Hematopoietic multipotent progenitor cell treated with erythropoietin and hydrocortisone succinate and interleukin-3 and kit ligand, for 6 days (in vitro differentiated cells): ENCODE measurements at places on chromosomes 3 and 15.

GRCh38 chr15:44261007-44261706, 27.4 kb upstream of the GOLM2 start:
- no peak for DNase-seq

DNA sequence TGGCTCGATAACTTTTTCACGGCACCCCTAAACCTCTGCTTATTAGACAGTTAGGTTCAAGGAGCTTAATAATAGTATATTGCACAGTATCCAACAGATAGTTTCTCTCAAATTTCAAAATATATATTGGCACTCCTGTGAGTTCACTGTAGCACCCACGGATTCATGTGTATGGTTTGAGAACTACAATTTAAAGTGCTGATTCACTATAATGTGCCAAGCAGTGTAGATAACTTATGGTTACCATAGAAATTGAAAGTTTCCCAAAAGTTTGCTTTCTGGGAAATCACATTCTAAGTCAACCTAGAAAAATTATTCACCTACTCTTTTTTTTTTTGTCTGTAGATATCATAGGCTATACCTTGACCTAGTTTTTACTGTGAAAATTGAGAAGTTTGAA, 86.6 kb downstream of the GAP43 start:
- DNase-seq = peak; percentile 16

GRCh38 chr3:40877631-40878463, 321.5 kb upstream of the CTNNB1 start:
- no peak for DNase-seq

DNA sequence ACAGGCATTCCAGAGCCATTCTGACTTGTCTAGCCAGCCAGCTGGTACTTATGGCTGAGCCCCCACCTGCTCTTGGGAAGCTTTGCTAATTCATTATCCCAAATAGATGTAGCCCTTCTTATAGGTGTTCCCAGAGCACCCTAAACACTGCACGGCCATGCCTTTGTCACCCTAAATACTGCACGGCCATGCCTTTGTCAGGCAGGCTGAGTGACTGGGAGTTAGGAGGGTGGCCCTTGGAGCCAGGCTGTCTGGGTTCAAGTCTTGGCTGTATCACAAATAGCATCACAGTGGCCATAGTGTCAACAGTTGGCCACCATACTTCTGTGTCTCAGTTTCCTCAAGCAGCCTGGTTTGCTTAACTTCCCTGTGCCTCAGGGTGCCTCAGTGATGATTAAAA, 292.3 kb downstream of the ADAMTS17 start:
- DNase-seq = no peak

- DNase-seq = no peak
Observed at GRCh38 chr3:45113625-45114050, 32.5 kb downstream of the CDCP1 start.

GRCh38 chr15:94387442-94387841, 156.1 kb downstream of the MCTP2 start:
- DNase-seq = no peak

GRCh38 chr3:184645336-184645735, 66.5 kb downstream of the MAGEF1 start:
- no peak for DNase-seq

DNA sequence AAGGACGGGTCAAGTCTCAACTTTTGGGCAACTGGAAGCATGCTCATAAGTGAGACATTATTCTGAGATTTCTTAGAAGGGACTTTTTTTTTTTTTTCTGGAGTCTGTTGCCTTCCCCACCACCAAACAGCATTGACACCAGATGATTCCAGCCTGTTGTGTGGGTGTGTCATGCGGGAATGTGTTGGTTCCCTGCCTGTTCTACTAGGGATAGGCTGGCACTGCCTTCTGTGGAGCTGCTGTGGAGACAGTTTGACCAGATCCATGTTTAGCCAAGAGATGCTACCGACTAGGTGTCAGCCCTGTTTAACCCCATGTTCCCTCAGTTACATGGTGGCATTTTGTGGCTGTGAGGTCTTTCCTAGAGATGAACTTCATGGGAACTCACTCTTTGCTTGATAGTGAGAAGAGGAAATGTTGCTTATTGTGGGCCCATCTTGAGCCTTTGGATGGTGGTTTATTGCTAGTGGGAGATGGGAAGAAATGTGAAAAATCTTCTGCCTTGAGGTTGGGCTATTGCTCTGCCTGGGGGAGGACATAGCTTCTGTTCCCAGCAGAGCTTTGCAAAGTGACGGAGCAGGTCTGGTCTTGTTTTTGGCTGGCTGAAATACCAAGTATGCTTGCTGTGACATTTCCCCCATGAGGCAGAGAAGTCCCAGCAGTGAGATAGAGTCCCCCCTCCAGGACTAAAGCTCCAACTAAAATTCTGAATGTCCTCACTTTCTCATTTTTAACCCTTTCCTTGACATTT, 31.3 kb downstream of the TRAK1 start:
- no peak for DNase-seq

DNA sequence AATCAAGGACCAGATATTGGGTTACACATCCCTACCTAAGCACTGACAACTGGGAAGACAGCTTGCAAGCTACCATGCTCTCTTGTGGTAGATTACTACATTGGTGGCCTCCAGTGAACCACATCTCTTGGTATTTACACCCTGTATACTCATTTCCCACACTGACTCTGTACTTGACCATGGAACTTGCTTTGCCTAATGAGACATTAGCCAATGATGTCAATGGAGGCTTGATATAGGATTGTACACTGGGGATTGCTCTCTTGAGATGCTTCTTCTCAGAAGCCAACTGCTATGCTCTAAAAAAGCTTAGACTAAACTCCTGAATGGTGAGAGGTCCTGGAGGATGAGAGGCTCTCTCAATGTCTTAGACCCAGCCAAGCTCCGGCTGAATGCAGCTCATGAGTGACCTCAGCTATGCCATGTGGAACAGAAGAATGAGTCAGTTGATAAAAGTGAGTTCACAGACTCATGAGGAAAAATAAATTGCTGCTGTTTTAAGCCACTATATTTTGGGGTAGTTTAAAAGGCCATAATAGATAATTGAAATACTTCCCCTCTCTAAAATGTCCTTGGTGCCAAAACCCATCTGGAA, 61.5 kb upstream of the GALNT15 start:
- DNase-seq = no peak

GRCh38 chr3:79041621-79042020, 726.2 kb downstream of the ROBO1 start:
- no peak for DNase-seq

DNA sequence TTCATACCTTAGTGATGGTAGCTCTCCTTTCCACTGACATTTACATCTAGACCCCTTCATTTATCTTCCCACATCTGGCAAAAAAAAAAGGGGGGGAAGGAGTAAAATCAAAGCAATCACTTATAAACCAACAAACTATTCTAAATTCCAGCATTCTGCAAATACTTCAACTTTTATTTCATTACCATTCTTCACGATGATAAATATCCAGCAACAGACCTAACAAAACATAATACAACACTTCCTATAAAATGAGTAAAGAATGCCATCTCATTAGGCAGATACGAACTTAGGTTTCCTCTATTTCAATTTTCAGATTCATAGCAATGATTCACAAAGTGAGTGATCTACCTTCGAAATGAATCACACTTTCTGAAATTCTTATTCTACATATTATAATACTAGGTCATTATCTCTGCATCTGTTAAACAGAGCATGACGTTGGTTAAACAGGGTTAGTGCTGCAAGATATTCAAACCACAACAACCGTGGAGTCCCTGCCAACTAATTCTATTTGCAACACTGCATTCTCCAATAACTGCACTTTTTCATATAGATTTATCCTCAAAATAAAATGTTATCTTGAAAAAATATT, at the start of gene LRRFIP2:
LRRFIP2 (minus strand) TSS at position 51 of the 595 bp plus-strand sequence. CDS start 25,599 bp downstream, outside the sequence.
- peak; percentile 80 for DNase-seq

DNA sequence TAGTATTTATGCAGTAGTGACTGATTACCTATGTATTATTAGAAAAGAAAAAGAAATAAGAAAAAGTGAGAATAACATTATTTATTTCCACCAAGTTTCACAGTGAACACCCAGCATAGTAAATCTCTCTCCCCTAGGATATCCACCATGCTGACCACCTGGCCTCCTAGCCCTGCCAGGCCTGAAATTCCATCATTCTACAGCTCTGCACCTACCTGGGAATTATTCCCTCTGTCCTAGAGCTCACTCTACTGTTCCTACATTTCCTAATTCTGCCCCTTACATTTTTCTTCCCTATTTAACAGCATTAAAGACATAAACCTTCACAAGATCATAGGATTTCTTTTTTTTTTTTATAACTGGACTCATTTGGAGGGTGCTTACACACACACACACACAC, 525.3 kb upstream of the PPP2R3A start:
- no peak for DNase-seq

- DNase-seq = no peak
Observed at GRCh38 chr3:137062250-137062649, 104.5 kb downstream of the IL20RB start.

- no peak for DNase-seq
Observed at GRCh38 chr3:36444909-36445308, 64.6 kb downstream of the STAC start.

DNA sequence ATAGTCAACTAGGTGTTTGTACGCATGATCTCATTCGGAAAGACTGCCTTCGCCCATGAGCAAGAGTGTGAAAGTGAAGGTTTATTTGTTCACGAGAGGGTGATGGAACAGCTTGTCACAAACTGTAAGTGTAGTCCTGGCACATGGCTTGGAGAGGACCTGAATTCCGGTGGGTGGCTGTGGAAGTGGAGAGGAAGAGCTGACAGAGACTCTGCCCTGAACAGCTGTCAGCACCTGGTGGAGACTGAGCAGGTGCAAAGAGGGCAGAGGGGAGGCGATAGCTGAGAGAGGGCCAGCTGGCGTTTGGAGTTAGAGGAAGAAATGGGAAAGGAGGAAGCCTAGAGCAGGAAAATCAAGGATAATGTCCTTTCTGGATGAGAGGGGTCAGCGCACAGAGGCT, 155.7 kb downstream of the EEFSEC start:
- no peak for DNase-seq

GRCh38 chr3:113968986-113969385, 21.2 kb downstream of the ZDHHC23 start:
- DNase-seq = no peak

- no peak for DNase-seq
Observed at GRCh38 chr3:170622369-170623159, 36.7 kb upstream of the SLC7A14 start.

DNA sequence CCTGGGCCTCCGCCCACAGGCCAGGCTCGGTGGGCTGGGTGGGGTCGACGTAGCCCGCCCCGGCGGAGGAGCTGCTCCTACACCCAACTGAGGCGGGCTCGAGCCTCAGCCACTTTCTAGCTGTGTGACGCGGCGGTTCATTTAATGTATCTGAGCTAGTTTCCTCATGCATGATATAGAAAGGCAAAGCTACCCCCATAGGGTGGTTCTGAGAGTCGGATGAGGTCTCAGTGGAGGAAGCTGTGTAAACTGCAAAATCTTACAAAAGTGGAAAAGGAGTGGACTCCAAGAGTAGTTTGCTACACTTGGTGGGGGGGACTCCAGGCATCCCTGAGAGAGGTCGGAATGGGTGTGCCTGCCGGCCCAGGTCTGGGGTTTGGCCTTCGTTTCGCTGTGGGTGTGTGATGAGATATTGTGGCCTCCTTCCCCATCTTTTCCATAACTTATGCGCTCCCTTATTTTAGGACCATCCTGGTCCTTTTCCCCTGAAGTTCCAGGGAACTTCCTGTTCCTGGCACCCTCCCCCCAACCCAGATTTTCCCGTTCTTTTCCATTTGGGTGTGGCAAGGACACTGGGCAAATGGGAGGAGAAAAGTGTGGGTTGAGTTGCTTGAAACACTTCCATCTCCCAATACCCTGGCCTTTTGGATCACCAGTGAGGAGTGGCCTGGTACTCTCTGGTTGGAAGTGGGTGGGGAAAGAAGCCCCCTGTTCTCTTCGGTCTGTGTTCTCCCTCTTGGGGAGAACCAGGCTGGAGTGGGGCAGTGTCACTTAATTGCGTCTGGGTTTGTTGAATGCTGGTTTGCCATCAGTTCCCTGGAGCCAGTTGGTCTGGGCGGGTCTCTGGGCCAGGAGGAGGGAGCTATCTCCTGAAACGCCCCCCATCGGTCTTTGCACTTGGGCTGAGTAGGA, 1.1 kb downstream of the PDIA5 start:
- DNase-seq = peak; percentile 66

DNA sequence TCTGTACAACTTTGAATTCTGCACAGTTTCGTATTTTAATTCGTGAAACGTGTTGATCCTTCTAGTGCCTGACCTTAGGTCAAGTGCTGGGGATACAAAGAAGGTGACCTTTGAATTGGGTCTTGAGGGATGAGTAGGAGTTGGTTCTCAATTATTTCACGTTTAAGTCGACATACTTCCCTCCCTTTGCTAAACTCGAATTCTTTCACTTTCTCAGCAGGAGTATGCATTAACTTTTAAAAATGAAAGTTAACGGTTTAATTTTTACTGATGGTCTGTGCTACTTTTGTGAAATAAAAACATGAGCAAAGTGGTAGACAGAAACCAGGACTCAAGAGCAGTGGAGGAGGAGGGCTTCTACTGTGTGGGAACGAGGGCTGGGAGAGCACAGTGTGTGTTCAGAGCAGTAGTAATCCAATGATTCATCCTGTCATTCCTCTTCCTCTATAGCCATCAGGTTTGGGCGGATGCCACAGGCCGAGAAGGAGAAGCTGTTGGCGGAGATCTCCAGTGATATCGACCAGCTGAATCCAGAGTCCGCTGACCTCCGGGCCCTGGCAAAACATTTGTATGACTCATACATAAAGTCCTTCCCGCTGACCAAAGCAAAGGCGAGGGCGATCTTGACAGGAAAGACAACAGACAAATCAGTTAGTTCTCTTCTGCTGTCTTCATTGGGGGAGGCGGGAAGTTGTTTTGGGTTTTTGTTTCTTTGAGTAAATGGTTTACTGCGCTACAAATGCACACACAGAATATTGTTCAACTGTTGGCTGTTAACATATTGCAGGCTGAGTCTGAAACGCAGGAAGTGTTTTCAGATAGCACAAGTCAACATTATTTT, 78.6 kb upstream of the TSEN2 start:
- no peak for DNase-seq
